ENCODE measurements at places on chromosomes 2 and 18. TPM values are rescaled to one million over a fixed set of nuclear protein-coding genes. Genes with fewer than 3 reads are reported as not detected.

Gene LRRTM1
- total RNA-seq: not detected

Gene FKBP7
- total RNA-seq: 4.9 TPM

Gene CCDC74B
- total RNA-seq: 1.4 TPM

Gene BIN1
- total RNA-seq: 38.3 TPM

Gene MSTN
- not detected for total RNA-seq

Gene TUBA3D
- not detected for total RNA-seq

Gene INHA
- not detected for total RNA-seq

Gene ZNF397
- 22.6 TPM for total RNA-seq

Gene SCN3A
- not detected for total RNA-seq

Gene HOXD11
- total RNA-seq: not detected

DNA sequence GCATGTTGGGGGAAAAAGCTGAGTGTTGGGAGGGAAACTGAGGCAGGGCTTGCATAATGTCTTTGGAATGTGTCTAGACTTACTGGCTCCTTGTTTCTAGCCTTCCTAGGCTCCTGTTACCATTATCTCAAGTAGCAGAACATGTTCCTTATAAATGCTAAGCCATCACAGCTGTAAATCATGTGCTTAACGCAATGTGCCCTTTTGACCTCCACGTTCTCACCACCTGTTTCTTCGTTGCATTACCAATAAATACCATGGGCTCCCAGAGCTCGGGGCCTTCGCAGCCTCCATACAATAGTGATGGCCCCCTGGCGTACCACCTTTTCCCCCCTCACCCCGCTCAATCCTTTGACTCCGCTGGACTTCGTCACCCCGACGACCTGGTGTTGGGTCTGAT, 54.0 kb upstream of the CWC22 start:
- no peaks in the 10 kb centered on the region for H3K36me3 ChIP-seq
- no peak overlapping the region for H3K27ac ChIP-seq
- no peak overlapping the region for H3K4me3 ChIP-seq
- H3K27me3 ChIP-seq: no peaks in the 10 kb centered on the region
- no peak for DNase-seq

- no peak overlapping the region for H3K27ac ChIP-seq
- no peak overlapping the region for H3K4me3 ChIP-seq
- DNase-seq: no peak
- no peaks in the 10 kb centered on the region for H3K36me3 ChIP-seq
- peaks cover 2% of the 10 kb centered on the region for H3K4me1 ChIP-seq
- peaks cover 34% of the 10 kb centered on the region for H3K27me3 ChIP-seq
Observed at GRCh38 chr2:32949260-32949659, 2.5 kb downstream of the LTBP1 start.

GRCh38 chr18:43158381-43158780, 42.9 kb upstream of the RIT2 start:
- H3K27me3 ChIP-seq: no peaks in the 10 kb centered on the region
- no peak overlapping the region for H3K27ac ChIP-seq
- no peaks in the 10 kb centered on the region for H3K4me1 ChIP-seq
- no peaks in the 10 kb centered on the region for H3K36me3 ChIP-seq
- no peak for DNase-seq

- no peaks in the 10 kb centered on the region for H3K4me1 ChIP-seq
- no peak overlapping the region for H3K4me3 ChIP-seq
- no peak for DNase-seq
- no peak overlapping the region for H3K27ac ChIP-seq
Observed at GRCh38 chr18:78624646-78625279, 354.9 kb upstream of the SALL3 start.

DNA sequence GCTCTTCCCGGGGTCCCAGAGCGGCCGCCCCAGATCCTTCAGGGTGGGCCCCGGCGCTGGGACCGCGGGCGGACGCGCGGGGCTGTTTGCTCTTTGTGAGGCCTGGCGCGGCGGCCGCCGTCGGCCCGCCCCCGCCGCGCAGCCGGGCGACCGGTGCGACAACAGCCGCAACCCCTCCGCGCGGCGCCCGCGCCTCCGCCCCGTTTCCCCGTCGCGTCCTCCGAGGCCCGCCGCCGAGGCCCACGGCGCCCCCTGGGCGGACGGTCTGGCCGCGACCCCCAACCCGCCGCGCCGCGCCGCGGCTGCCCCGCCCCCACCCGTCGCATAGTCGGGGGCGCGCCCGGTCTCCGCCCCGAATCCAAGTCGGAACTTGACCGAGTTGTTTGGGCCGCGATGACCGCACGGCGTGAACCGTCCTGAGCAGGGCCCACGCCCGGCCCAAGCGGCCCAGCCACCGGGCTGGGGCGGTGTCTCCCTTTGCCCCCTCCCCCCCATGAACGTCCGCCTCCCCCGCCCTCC, 448 bp downstream of the YPEL5 start:
- H3K4me1 ChIP-seq: peaks cover 32% of the 10 kb centered on the region
- DNase-seq: peak; percentile 83
- H3K27me3 ChIP-seq: no peaks in the 10 kb centered on the region
- H3K4me3 ChIP-seq: peak overlapping the region; percentile 76

GRCh38 chr2:191713837-191714236, 35.9 kb downstream of the NABP1 start:
- DNase-seq: no peak
- peaks cover 7% of the 10 kb centered on the region for H3K36me3 ChIP-seq
- H3K4me3 ChIP-seq: no peak overlapping the region
- H3K27me3 ChIP-seq: peaks cover 1% of the 10 kb centered on the region
- H3K27ac ChIP-seq: no peak overlapping the region
- no peaks in the 10 kb centered on the region for H3K4me1 ChIP-seq

GRCh38 chr2:15783489-15783888, 156.9 kb upstream of the MYCN start:
- no peaks in the 10 kb centered on the region for H3K27me3 ChIP-seq
- H3K4me1 ChIP-seq: no peaks in the 10 kb centered on the region
- H3K36me3 ChIP-seq: no peaks in the 10 kb centered on the region
- no peak overlapping the region for H3K27ac ChIP-seq

GRCh38 chr2:47652061-47652690, 130.8 kb upstream of the MSH6 start:
- peaks cover 4% of the 10 kb centered on the region for H3K27me3 ChIP-seq
- no peak for DNase-seq
- H3K36me3 ChIP-seq: no peaks in the 10 kb centered on the region
- H3K27ac ChIP-seq: no peak overlapping the region

DNA sequence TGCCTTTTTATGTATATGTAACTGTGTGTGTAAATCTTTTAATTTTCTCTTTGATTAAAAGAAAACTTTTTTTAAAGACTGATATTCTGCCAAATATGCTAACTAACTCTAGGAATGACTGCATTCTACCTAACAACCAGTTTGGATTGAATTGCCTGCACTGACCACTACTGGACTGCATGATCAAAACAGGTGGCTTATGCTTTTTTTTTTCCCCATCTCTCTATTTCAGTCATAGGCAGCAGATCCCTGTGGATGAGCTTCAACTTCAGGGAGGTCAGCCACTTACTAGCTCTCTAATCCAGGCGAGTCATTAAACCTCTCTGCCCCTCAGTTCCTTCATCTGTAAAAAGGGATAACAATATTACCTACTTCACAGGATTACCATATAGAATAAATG, 138.6 kb upstream of the SERTAD2 start:
- H3K27ac ChIP-seq: no peak overlapping the region
- DNase-seq: no peak
- H3K4me3 ChIP-seq: no peak overlapping the region
- H3K36me3 ChIP-seq: no peaks in the 10 kb centered on the region

- H3K36me3 ChIP-seq: peaks cover 64% of the 10 kb centered on the region
- peak overlapping the region; percentile 73 for H3K27ac ChIP-seq
- peak; percentile 58 for DNase-seq
- H3K4me1 ChIP-seq: peaks cover 45% of the 10 kb centered on the region
Observed at GRCh38 chr2:106158871-106159270, 35.2 kb downstream of the UXS1 start.

- H3K4me1 ChIP-seq: no peaks in the 10 kb centered on the region
Observed at GRCh38 chr18:9627642-9628041, 13.3 kb upstream of the PPP4R1 start.

GRCh38 chr2:55901322-55901721, 22.3 kb downstream of the EFEMP1 start:
- H3K27ac ChIP-seq: no peak overlapping the region
- DNase-seq: no peak
- H3K4me1 ChIP-seq: no peaks in the 10 kb centered on the region
- no peaks in the 10 kb centered on the region for H3K27me3 ChIP-seq
- H3K36me3 ChIP-seq: no peaks in the 10 kb centered on the region
- H3K4me3 ChIP-seq: no peak overlapping the region

DNA sequence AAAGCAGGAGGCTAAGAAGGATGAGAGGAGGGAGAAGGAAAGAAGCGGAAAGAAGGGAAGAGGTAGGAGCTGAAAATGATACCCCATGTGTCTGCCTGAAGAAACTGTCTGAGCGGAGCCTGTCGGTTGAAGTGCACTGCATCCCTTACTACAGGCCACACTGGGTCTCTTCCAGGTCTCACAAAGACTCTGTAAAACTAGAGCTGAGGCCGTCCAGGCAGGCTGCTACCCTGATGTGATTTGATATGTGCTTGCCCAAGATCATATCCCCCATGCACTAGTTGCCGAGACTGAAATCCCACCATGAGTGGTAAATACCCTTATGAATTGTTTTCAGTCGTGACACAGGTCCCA, 134.4 kb downstream of the MAIP1 start:
- DNase-seq: no peak
- H3K27ac ChIP-seq: no peak overlapping the region
- H3K4me3 ChIP-seq: no peak overlapping the region
- no peaks in the 10 kb centered on the region for H3K4me1 ChIP-seq
- H3K27me3 ChIP-seq: peaks cover 8% of the 10 kb centered on the region

DNA sequence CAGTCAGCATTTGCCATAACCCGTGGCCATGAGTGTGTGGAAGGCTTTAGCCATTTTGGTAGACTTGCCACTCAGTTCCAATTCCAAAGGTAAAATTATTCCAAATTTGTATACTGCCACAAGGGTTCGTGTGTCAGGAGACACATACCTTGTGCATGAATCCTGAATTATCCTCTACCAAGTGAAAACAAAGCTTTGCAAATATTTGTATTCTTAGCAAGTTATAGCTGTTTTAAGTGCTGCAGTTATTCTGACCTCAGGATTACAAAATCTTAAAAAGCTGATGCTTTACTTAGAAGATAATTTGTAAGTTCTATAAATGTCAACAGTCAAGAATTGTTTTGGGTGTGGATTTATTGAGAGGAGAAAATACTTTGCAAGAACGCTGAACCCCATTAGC, 100.6 kb downstream of the ANTXR1 start:
- DNase-seq: no peak
- peaks cover 11% of the 10 kb centered on the region for H3K27me3 ChIP-seq
- no peak overlapping the region for H3K4me3 ChIP-seq
- no peaks in the 10 kb centered on the region for H3K4me1 ChIP-seq
- no peaks in the 10 kb centered on the region for H3K36me3 ChIP-seq

DNA sequence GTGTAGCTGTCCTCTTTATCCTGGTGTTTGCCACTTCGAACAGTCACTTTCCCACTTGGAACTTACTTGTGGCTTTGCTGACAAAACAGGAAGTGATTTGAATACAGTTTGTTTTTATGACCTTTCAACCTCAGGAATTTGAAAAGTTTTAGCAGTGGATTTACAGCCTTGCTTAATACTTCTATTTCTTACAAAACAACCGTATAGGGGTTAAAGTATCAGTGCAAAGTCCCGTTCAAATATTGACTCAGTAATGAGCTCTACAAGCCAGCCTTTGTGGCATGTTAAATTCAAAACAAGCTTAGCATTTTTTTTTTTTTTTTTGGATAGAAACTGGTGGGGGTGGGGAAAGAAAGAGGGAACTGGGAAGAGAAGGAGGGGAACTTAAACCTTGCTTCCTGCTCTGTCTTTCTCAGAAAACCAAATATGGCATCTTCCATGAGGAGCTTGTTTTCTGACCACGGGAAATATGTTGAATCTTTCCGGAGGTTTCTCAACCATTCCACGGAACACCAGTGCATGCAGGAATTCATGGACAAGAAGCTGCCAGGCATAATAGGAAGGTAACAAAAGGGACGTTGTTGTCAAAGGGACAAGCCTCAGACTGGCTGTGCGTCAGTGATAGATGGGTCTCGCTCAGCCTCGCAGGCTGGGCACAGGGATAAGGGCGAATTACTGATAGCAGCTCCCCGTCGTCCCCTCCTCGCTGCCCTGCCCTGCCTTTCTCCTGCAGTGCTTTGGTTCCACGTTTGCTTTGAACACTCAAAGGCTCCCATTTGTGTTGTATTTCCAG, at the start of gene HNMT:
TSS of gene HNMT (plus strand) at position 408 of the 793 bp plus-strand sequence. CDS start at position 427, 19 bp downstream.
- no peak within 1 kb of the TSS for H3K27ac ChIP-seq
- H3K27me3 ChIP-seq: no peaks in the 10 kb centered on the region
- DNase-seq: no peak
- no peaks in the 10 kb centered on the region for H3K4me1 ChIP-seq

- H3K4me3 ChIP-seq: peak overlapping the region; percentile 39
- H3K4me1 ChIP-seq: peaks cover 3% of the 10 kb centered on the region
- H3K27ac ChIP-seq: no peak overlapping the region
- H3K27me3 ChIP-seq: no peaks in the 10 kb centered on the region
- H3K36me3 ChIP-seq: no peaks in the 10 kb centered on the region
Observed at GRCh38 chr2:119338826-119339561, 27.6 kb downstream of the C2orf76 start.

DNA sequence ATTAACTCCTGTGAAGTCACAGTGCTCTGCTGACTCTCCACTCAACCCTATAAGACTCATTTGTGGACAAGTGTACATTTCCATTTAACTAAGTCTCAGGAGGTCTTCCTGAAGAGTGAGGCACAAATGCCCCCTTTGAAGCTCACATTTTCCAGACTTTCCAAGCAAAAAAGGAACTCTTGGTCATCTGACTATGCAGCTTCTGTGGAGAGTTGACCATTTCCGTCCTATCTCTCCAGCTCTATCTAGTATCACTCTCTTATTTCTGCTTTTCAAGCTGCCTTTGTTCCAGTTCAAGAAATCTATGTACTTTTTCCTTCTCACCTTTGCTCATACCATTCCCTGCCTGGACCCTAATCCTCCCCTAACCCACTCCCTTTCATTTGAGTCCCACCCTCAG, 77.0 kb downstream of the ANTXR1 start:
- H3K27me3 ChIP-seq: peaks cover 42% of the 10 kb centered on the region
- H3K27ac ChIP-seq: no peak overlapping the region
- no peak for DNase-seq

DNA sequence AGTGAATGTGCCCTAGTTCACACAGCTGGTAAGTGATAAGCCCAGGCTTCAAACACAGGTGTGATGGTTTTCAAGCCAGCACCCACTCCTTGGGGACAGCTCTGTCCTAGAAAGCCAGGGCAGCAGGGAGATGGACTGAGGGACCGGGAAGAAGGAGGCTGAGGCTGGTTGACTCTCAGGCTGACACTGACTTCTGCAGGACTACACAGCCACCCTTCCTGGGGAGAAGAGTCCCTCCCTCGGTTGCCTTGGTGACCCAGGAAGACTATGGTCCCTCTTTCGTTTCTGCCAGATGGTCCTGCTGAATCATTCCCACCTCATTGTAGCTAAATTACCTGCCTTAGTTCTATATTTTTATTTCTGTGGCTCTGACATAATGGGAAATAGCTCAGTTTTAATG, 11.3 kb upstream of the FSHR start:
- no peak for DNase-seq
- no peaks in the 10 kb centered on the region for H3K36me3 ChIP-seq
- H3K27ac ChIP-seq: no peak overlapping the region
- H3K27me3 ChIP-seq: no peaks in the 10 kb centered on the region
- H3K4me1 ChIP-seq: no peaks in the 10 kb centered on the region
